ENCODE measurements at places on chromosomes 4 and X. TPM values are rescaled to one million over a fixed set of nuclear protein-coding genes. Genes with fewer than 3 reads are reported as not detected.

- peaks cover 40% of the 10 kb centered on the region for H3K4me1 ChIP-seq
- H3K27me3 ChIP-seq = no peaks in the 10 kb centered on the region
- no peak for DNase-seq
- H3K4me3 ChIP-seq = no peak overlapping the region
- H3K36me3 ChIP-seq = no peaks in the 10 kb centered on the region
Measured at GRCh38 chr4:38151873-38152272, 191.7 kb downstream of the PTTG2 start.

GRCh38 chr4:40502220-40502619 is 127.4 kb downstream of the RBM47 start:
- H3K27me3 ChIP-seq = peaks cover 1% of the 10 kb centered on the region
- H3K4me1 ChIP-seq = no peaks in the 10 kb centered on the region
- DNase-seq = no peak
- no peak overlapping the region for H3K27ac ChIP-seq

- H3K27ac ChIP-seq = no peak within 1 kb of the TSS
- peaks cover 17% of the 10 kb centered on the region for H3K27me3 ChIP-seq
Measured at GRCh38 chrX:37685381-37686359, at the start of gene XK. Gene XK, plus strand, starts transcription at chrX:37685791. Its CDS starts 171 bp downstream, at chrX:37685962.

DNA sequence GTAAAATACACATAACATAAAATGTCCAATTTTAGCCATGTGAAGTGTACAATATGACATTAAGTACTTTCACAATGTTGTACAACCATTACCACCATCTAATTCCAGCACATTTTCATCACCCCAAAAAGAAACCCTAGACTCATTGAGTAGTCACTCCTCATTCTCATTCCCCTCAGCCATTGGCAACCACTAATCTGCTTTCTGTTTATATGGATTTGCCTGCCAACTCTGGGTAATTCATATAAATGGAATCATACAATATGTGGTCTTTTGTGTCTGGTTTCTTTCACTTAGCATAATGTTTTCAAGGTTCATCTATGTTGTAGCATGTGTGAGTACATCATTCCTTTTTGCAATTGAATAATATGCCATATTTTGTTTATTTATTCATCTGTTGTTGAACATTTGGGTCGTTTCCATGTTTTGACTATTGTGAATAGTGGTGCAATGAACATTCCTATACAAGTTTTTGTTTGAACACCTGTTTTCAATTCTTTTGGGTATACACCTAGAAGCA is 43.0 kb downstream of the EIF2S3 start:
- no peaks in the 10 kb centered on the region for H3K27me3 ChIP-seq
- DNase-seq = no peak
- no peak overlapping the region for H3K27ac ChIP-seq
- H3K4me3 ChIP-seq = no peak overlapping the region

DNA sequence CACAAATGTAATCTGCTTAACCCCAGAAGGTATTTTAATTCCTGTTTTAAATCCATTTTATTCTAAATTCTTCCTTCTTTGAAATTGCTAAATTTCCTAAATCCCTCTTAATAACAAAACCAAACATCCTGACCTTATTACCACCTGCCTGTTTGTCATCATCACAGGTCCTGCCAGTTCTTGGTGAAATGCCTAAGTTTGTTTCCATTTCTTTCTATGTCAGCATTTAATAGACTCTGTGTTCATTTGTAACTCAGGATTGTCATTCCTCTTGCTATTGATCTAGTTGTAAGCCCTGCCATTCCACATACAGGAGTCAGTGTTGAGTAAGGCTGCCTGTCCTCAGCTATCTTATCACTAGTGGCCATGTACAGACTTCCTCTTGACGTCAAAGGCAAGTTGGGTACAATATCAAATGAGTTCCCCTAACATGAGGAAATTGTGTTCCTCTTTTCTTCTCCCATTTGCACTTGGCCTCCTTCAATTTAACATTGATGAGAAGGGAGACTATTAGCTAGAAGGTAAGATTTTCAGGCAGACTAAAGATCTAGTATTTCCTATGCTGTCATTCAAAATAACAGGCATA is 440.1 kb downstream of the AFF2 start:
- no peaks in the 10 kb centered on the region for H3K36me3 ChIP-seq
- DNase-seq = no peak
- no peak overlapping the region for H3K4me3 ChIP-seq
- H3K27ac ChIP-seq = no peak overlapping the region
- H3K27me3 ChIP-seq = no peaks in the 10 kb centered on the region

DNA sequence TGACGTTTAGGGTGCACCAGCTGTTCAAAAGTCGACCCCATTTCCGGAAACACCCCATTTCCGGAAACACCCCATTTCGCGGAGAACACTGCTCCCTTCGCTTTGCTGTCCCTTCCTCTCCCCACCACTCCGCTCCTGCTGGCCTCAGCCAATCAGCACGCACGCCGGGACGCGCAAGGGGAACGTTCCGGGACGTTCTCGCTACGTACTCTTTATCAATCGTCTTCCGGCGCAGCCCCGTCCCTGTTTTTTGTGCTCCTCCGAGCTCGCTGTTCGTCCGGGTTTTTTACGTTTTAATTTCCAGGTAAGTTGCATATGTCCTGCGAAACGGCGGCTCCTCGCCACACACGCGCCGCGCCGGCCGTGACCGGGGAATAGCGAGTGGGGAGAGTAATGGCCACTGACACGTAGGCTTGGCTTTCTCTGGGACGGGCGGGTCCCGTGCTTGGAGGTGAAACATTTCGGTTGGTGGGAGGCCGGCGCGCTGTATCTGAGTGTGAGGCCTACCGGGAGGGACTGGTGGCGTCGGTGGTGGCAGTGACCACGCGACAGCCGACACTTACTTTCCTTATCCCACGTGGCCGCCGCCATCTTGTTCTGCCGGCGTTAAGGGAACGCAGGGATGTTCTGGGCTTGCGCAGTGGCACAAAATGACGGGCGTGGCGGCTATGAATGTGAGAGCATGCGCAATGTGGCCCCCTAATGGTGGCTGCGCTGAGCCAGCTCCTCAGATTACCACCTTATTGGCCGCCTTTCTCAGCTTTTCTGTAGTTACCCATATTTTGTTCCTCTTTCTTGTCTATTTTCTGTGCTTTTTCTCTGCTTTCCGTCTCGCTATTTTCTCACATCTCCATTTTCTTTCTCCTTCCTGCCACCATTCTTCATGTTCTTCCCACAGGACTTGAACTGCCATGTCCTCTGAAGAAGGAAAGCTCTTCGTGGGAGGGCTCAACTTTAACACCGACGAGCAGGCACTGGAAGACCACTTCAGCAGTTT is at the start of gene RBM3:
RBM3 (plus strand) TSS at position 215 of the 997 bp plus-strand sequence; CDS start at position 912, 697 bp downstream.
- peak; percentile 95 for DNase-seq
- H3K27me3 ChIP-seq = no peaks in the 10 kb centered on the region
- H3K4me1 ChIP-seq = peaks cover 10% of the 10 kb centered on the region
- H3K36me3 ChIP-seq = peaks cover 26% of the 10 kb centered on the region

DNA sequence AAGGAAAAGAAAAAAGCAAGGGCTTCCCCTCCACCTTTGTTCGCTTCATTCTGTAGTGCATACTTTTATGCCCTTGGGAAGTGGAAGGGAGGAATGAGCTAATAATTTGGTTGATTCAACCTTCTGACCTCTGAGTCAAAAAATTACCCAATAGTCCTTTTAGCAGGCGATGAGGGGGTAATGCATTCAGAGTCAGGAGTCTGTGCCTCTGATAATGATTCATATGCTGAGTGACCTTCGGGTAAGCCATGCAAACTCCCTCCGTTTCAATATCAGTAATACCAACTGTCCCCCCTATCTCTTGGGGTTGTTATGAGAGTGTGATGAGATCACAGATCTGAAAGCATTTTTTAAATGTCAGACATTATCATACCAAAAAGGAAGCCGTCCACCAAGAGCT is 41.6 kb upstream of the ACSL4 start:
- no peaks in the 10 kb centered on the region for H3K27me3 ChIP-seq
- H3K4me1 ChIP-seq = peaks cover 19% of the 10 kb centered on the region
- no peaks in the 10 kb centered on the region for H3K36me3 ChIP-seq
- no peak for DNase-seq
- H3K4me3 ChIP-seq = no peak overlapping the region
- H3K27ac ChIP-seq = no peak overlapping the region

- H3K36me3 ChIP-seq = no peaks in the 10 kb centered on the region
- H3K4me1 ChIP-seq = no peaks in the 10 kb centered on the region
- H3K27ac ChIP-seq = no peak overlapping the region
- DNase-seq = no peak
- no peak overlapping the region for H3K4me3 ChIP-seq
Measured at GRCh38 chr4:121541696-121542095, 155.1 kb downstream of the ANXA5 start.

GRCh38 chrX:110159865-110160264 is 157.0 kb downstream of the TMEM164 start:
- H3K27ac ChIP-seq = no peak overlapping the region
- H3K27me3 ChIP-seq = no peaks in the 10 kb centered on the region
- no peaks in the 10 kb centered on the region for H3K4me1 ChIP-seq

CXCL11 gene
- total RNA-seq = not detected

- H3K27ac ChIP-seq = no peak overlapping the region
- H3K4me1 ChIP-seq = no peaks in the 10 kb centered on the region
- H3K36me3 ChIP-seq = no peaks in the 10 kb centered on the region
- DNase-seq = no peak
- H3K27me3 ChIP-seq = no peaks in the 10 kb centered on the region
Measured at GRCh38 chr4:183621875-183622274, 37.1 kb downstream of the RWDD4 start.

DNA sequence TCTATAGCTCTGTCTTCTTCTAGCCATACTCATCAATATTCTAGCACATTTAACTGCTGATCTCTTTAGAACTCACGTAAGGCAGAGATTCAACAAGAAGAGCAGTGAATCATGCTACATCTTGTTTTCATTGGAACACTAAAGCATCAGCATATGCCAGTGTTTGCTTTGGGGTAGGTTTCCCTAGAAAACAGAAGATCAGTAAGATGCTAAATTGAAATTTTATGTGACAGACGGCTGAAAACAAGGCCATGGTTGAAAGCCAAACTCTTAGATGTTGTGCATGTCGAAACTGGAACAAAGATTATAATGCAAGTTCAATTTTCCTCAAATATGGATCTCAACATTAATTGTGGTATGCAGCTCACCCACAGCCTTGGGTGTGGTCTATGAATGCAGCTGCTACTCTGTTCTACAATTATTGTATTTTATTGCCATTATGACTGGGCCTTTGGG is 107.6 kb downstream of the PDLIM5 start:
- no peaks in the 10 kb centered on the region for H3K27me3 ChIP-seq
- peak overlapping the region; percentile 88 for H3K27ac ChIP-seq
- peaks cover 64% of the 10 kb centered on the region for H3K4me1 ChIP-seq
- peaks cover 5% of the 10 kb centered on the region for H3K36me3 ChIP-seq
- no peak for DNase-seq

UBL4A gene
- total RNA-seq = 17.4 TPM

SPANXN3 gene
- total RNA-seq = not detected

CCDC110 gene
- total RNA-seq = 0.76 TPM

DNA sequence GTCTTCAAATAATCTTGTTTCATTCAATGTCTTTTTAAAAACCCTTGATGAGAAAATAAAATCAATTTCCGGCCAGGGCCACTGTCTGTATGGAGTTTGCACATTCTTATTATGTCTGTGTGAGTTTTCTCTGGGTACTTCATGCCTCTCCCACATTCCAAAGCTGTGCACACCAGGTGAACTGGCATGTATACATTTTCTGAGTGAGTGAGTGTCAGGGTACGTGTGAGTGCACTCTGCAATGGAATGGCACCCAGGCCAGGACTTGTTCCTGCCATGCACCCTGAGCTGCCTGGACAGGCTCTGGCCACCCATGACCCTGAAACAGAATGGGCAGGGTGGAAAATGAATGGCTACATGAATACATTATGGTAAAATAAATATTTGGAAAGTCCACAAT is 61.3 kb downstream of the UBE2NL start:
- DNase-seq = no peak
- no peak overlapping the region for H3K4me3 ChIP-seq
- H3K27ac ChIP-seq = no peak overlapping the region

DNA sequence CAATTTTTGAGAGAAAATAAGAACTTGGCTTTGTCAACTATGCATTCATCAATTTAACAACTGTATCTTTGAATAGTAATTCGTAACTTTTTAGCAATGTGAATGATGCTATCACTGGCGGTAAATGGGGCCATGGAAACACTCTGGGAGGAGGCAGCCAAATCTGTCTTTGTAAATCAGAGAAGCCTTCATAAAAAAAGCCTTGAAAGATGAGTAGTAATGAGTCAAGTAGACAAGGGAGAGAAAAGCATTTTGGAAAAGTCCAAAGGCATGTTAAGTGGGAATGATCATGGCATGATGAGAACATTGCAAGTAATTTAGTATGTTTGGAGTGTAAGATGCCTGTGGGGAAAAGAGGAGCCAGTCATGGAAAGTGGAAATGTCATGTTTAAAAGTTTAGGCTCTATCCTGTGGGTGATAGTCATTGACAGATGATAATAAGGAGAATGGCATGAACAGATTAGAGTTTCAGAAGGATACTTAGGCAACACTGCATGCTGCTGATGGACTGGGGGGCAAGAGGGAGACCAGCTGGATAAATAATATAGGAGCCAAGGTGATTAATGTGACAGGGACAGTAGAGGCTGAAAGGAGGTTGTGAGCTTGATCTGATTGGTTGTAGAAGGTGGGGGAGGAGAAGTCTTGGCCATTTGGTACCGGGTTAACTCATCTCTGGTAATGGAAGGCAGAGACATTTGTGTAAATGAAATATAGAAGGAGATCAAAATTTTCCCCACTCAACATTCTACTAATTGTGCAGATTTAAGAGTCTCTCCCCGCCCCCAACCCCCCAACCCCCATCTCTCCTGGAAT is 16.3 kb downstream of the SPRY1 start:
- no peak for DNase-seq
- H3K27ac ChIP-seq = no peak overlapping the region
- H3K4me1 ChIP-seq = peaks cover 44% of the 10 kb centered on the region
- H3K36me3 ChIP-seq = no peaks in the 10 kb centered on the region

- H3K4me3 ChIP-seq = no peak overlapping the region
- DNase-seq = no peak
- H3K4me1 ChIP-seq = peaks cover 2% of the 10 kb centered on the region
- no peaks in the 10 kb centered on the region for H3K27me3 ChIP-seq
- no peak overlapping the region for H3K27ac ChIP-seq
Measured at GRCh38 chr4:65845199-65845773, 175.0 kb upstream of the EPHA5 start.

GUCY1B1 gene
- total RNA-seq = 13.2 TPM

KDR gene
- 0.24 TPM for total RNA-seq

GYPB gene
- total RNA-seq = not detected

DNA sequence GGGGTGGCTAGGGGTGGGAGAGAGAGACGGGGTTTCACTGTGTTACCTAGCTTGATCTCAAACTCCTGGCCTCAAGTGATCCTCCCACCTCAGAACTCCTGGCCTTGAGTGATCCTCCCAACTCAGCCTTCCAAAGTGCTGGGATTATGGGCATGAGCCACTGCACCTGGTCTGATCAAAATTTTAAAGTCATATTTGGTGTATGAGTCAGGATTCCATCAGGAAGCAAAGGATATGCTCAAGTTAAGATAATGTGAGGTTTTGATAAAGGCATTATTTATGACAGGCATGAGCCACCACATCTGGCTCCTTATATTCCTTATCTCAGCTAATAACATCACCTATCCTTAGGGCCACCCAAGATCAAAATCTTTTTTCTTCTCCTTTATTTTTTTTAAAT is 182.0 kb downstream of the SLC4A4 start:
- H3K4me1 ChIP-seq = no peaks in the 10 kb centered on the region
- H3K4me3 ChIP-seq = no peak overlapping the region
- H3K36me3 ChIP-seq = peaks cover 13% of the 10 kb centered on the region
- H3K27ac ChIP-seq = no peak overlapping the region
- DNase-seq = no peak

SLITRK4 gene
- 0.11 TPM for total RNA-seq

IRAK1 gene
- total RNA-seq = 74.2 TPM

GRCh38 chr4:166078383-166078782 is 205.3 kb downstream of the TLL1 start:
- H3K4me3 ChIP-seq = no peak overlapping the region
- H3K36me3 ChIP-seq = peaks cover 52% of the 10 kb centered on the region
- H3K4me1 ChIP-seq = peaks cover 31% of the 10 kb centered on the region
- no peak overlapping the region for H3K27ac ChIP-seq
- no peak for DNase-seq

All from osteocyte (in vitro differentiated cells).